ENCODE measurements at places on chromosomes 5 and 9. TPM values are rescaled to one million over a fixed set of nuclear protein-coding genes. Genes with fewer than 3 reads are reported as not detected.

Gene CYFIP2
- 12.6 TPM for total RNA-seq

Gene CATSPER3
- not detected for total RNA-seq

Gene SPINK1
- not detected for total RNA-seq

Gene CTSV
- total RNA-seq, result 2.1 TPM

Gene COL23A1
- 0.17 TPM for total RNA-seq
